ENCODE measurements at places on chromosomes 11 and 22.

DNA sequence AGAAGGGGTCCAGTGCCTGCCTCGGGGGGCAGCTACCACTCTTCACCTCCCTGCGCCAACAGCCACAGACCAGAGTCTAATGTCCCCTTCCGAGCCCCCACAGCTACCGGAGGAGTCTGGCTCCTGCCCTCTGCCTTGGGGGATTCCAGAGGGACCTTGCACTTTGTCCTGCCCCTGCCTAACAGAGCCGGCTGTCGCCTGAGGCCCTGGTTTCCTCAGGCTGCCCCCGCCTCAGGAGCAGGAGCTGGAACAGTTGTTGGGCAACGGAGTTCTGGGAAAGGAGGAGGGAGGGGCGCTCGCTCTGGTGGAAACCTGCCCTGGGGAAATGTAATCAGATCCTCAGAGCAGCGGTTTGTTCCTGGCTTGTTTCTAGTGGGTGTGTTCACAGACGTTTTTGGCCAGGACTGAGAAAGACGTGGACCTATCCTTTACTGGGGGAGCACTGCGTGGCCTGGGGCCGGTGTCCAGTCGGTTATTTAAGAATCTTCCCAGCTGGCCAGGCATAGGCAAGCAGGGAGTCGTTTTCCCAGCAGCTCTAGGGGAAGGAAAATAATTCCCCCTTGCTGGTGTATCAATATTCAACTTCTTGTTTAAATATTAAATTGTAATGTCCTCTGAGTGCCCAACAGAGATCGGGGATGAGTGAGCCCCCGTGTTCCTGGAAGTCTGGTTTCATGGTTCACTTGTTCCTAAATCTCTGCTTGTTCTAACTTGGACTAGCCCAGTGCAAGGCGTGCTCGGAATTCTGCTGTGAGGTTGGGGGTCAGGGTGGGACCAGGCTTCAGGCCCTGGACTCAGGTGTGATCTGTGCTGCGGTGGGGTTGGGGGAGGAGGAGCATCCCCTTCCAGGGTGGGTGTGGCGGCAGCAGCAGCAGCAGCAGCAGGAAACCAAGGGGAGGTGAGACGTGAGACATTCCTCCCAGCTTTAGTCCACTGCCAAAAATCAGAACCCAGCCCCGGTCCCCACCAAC, 32.1 kb downstream of the A4GALT start:
- no peak for DNase-seq

DNA sequence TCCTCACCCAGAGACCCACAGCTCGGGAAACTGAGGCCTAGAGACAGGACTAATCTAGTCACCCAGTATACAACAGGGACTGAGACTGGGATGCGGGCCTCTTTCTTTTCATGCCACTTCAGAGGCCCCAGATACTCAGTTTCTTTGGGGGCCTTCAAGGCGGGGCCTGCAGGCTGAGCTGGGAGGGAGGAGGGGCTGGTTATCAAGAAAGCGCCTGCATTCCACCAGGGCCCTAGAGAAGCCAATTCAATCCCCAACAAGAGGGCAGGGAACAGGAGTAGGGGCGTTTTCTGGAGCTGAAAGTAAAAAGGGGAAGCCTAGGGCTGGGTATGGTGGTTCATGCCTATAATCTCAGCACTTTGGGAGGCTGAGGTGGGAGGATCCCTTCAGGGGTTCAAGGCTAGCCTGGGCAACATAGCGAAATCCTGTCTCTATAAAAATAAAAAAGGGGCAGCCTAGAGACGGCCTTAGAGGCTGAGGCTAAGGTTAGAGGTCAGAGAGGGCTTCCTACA, 1.6 kb downstream of the ATG2A start:
- no peak for DNase-seq

DNA sequence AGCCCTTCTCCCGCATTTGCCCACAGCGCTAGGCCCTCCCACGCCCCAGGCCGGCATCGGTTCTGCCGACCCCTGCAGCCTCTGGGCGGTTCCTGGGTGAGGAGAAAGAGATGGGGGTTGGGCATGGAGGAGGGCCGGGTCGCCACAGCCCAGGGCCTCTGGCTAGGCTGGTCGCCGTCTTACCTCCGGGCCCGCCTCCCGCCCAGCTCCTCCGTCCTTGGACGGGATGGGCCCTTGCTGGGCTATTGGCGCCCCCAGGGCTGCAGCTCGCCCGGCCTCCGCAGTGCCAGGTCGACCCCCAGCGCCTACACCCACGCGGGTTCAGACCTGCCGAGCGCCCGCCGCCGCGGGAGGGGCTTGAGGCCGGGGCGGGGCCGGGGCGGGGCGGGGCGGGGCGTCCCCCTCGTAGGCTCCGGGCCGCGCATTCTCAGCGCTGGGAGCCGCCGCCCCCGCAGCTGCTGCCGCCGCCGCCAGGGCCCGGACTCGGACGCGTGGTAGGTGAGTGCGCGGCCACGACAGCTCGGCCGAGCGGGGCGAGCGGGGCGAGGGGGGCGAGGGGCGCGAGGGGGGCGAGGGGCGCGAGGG, at the start of gene CD151:
Gene CD151 (plus strand): TSS at position 424 of the 585 bp plus-strand sequence. CDS start 3,118 bp downstream, outside the sequence.
- no peak for DNase-seq

DNA sequence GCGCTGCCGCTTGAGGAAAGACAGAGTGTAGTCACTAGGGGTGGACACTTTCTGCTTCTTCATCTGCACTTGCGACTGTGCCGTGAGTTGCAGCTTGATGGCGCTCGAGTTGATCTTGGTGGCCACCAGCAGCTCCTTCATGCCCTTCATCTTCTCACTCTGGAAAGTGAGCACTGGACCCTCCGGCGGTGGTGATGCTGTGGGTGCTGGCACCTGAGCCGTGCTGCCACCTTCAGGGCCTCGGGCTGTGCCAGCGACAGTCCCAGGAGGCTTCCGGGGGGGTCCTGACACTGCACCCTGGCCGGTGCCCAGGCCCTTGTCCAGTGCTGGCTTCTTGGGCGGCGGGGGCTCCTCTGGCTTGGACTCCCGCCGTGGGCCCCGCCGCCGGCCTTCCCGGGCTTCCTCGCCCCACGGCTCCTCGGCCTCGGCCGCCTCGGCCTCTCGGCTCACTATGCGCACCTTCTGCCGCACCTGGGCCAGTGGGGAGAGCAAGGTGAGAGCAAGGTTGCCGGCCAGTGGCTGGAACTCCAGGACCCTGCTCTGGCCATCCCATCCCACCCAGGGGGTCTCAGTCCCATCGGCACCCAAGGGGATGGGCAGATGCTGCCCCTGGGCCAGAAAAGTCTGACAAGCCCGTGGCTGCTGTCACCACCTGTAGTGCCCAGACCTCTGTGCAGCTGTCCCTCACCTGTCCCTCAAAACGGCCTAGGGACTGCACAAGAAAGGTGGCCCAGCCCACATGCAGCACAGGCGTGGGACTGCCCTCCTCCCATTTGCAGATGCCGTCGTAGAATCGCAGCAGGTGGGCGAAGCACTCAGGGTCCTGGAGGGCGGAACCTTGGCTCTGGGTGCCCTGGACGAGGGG, 1.6 kb upstream of the MAP4K2 start:
- DNase-seq: no peak

- no peak for DNase-seq
Observed at GRCh38 chr11:27196203-27196897, 155.7 kb downstream of the BBOX1 start.

DNA sequence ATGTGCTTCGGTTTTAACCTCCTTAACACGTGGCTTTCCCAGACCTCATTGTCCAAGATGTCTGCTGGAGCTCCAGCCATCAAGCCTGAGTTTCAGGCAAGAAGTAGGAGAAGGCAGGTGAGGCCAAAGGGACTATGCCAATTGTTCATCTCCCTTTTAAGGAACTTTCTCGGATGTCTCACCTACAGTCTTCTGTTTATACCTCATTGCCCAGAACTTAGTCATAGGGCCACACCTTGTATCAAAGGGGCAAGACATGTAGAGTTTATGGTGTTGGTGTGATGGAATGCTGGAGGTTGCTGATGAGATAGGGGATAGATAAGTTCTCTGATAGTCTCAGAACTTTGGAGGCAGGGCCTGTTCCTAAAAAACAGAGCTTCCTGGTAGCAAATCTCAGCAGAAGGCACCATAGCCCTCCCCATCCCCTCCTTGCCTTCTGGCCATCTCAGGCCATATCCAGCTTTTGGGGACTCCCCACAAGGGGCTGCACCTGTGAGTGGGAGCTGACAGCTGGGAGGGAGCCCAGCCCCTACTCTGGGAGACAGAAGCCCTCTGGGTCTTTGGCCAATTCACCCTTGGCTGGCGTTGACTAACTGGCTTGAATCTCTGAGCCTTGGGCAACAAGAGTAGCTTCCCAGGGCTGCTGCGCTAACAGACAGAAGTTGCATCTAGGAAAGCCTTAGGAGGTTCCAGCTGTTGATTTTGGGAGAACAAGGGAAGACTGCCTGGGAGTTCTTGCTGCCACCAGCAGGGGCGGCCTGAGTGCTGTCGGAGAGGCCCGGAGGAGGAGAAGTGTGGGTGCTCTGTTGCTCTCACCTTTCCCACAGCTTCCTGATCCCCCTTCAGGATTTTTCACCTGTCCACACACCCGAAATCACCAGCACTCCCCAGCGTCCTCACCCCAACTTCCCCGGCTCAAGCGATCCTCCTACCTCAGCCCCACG, 149.8 kb upstream of the THY1 start:
- DNase-seq: no peak

DNA sequence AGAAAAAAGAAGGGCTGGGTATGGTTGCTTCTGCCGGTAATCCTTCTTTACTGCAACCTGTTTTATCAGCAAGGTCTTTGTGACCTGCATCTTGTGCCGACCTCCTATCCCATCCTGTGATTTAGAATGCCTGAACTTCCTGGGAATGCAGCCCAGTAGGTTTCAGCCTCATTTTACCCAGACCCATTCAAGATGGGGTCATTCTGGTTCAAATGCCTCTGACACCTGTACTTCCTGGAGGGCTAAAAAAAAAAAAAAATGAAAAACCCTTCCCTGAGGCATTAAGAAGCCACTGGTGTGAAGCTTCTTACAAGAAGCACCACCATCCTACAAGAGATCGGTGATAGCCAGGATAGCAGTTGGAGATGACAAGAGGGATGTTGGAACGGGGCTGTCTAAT, 54.6 kb upstream of the TREH start:
- DNase-seq: no peak

Measured in esophagus squamous epithelium (tissue), 5 donors.